SHP77 treated with DMSO at 0.1 percent for 48 hours (cell line): ENCODE measurements at places on chromosomes 16 and 17.

- no peak for DNase-seq
These were observed 8.8 kb downstream of the MBTD1 start for GRCh38 chr17:51251010-51251409.

- no peak for DNase-seq
These were observed 163.6 kb upstream of the C17orf78 start for GRCh38 chr17:37212179-37212578.

DNA sequence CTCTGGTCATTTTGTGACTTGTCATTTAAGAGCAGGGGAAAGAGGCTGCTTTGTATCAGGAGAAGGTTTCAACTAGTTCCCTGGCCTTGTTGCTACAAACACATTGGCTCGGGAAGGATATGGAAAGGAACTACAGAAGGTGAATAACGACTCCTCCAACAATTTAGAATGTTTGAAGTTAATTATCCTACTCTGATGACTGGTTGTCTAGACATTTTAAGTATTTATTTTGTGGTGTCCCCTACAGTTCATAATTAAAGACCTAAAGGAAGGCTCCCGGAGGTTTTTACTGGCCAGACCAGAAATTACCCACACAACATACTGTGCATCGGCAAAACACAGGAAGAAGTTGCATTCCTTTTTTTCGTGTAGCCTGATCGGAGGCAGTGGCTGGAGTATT lies 515.8 kb upstream of the SALL1 start:
- DNase-seq, result no peak

GRCh38 chr16:11235703-11235991 lies 20.4 kb downstream of the SOCS1 start:
- DNase-seq, result no peak

DNA sequence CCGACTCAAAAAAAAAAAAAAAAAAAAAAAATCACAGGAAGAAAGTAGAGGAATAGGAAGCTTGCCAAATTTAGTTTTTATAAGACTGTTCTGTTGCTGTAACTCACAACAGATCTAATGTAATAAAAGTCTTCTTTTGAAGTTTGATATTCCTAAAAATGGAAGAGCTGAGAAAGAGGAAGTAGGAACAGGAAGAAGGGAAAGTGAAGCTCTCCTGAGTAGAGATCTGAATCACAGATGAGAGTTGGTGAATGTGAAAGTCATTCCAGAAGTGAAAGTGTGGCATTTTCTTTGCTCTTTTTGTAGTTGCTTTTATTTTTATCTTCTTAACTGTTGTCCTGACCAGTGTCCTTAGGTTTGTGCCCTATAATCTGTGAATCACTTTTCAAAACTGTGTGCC lies 2.1 kb downstream of the NMT1 start:
- DNase-seq, result no peak

DNA sequence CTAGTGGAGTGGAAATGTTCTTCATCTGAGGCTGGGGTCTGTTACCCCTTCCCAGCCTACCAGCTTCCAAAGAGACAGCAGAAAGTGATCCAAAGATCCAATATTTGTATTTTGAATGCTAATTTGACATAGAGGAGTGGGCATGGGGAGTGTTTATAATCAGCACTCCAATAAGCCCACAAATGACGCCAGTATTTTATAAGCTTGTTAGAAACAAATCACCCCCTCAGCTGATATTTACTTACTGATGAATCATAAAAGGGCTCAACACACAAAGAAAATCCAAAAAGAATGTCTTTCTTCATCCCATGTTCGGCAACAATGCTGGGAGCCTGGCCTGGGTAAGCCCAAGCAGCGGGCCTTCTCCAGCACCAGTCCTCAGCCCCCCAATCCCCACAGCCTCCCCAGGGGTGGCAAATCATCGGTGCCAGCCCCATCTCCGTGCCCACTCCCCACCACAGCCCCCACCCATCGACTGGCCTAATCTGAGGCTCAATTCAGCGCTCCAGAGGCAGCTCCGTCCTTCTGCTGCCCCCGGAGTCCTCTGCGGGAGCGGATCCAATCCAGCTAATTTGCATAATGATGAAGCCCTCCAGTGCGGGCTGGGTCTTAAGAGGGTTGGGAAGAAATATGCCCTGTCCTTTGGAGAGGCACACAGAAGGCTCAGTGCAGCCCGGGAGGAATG lies 169.5 kb downstream of the C16orf78 start:
- DNase-seq, result no peak

DNA sequence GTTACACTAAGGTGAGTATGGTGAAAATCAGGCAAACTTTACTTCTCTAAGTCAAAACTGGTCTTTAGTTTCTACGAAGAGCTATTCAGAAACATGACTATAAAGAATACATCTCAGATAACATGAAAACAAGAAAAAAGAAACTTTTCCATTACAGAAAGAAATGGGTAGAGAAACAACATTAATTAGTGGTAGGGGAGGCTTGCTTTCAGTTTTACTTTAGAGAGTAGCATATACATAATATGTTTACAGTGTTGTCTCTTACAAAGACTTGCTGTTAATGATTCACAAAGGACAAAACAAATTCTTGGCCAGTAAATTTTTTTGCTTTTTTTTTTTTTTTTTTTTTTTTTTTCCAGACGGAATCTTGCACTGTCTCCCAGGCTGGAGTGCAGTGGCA lies 34.2 kb downstream of the CRLF3 start:
- DNase-seq, result no peak

DNA sequence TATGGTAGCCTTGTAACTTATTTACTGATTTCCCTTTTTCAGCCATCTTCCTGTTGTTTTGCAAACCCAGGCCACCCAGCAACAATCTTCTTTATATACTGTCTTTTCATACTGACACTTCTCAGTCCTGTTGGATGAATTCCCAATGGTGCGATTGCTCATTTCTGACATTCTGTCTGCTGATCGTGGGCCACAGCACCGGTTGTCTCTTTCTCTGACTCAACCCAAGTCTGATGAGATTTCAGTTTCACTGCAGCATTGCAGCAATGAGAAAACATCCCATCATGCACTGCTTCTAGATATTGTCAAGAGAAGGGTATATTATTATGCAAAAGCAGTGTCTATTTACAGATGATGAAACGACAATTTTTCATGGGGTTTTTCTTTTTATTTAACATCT lies 349.2 kb upstream of the HSBP1 start:
- no peak for DNase-seq

DNA sequence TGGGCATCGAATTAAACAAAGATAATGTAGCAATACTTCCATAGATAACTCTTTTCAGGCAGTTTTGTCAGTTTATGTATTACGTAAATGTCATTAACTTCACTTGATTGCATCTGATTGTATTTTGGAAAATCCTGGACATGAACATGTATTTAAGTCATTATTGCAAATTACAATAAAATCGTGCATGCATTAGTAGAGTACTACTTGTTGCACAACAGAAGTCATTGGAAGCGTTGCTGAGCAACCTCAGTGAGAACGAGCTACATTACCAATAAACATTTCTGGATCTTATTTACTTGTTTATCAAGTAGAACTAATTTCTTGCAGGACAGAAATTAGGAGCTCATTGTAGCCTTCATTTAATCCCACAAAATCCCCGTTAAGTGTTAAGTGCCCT lies 6.6 kb downstream of the UNK start:
- no peak for DNase-seq

DNA sequence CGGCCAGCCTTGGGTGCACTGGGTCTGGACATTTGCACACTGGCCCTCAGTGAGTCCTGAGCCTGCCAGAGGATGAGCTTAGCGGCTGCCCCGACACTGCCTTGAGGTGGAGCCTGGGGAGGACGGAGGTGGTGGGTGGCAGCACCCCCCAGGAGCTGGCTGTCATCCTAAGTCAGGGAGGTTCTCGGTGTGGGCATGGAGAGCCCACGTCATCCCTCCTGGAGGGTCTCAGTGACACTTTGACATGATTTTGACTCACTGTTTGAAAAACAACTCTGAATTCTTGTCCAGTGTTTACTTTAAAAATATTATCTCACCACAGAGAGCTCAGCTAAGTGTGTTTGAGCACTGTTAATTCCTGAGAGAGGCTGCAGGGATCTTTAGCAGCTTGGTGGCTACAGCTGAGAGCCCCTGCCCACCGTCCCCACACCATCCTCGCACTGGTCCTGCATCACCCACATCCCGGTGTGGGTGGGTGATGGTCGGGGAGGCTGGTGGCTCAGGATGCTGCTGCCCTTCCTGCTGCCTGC lies 63.1 kb downstream of the BANP start:
- DNase-seq, result no peak

DNA sequence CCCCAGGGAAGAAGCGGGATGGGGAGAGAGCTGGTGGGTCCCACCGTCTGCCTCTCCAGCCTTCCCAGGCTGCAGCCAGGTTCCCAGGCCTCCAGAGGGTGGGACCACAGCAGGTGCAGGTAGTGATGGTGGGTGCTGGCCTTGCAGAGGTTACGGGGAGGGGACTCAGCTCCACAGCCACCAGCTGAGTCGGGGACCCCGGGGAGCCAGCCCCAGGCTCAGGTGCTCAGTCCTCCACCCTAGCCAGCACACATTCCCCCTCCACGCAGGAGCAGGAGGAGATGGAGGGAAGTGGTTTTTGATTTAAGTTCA lies 5.0 kb downstream of the TP53I13 start:
- no peak for DNase-seq

DNA sequence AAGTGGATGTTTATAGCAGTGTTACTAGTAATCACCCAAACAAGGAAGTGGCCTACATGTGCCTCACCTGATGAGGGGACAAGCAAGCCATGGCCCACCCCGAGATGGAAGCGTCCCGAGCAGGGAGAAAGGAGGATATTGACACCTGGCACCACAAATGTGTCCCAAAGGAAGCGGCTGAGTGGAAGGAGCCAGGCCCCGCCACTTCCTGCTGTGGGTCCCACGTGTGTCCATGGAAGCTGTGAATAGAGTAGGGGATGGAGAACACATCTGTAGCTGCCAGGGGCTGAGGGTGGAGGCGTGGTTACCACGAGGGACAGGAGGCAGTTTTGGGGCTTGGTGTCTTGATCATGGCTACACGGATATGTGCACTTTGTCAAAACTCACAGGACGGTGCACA lies 49.2 kb downstream of the KCNJ12 start:
- no peak for DNase-seq

- no peak for DNase-seq
These were observed 12.7 kb upstream of the N4BP1 start for GRCh38 chr16:48622456-48623303.

- no peak for DNase-seq
These were observed 12.4 kb downstream of the NAT9 start for GRCh38 chr17:74763565-74764387.

- DNase-seq, result no peak
These were observed 2.4 kb downstream of the NDRG4 start for GRCh38 chr16:58502217-58502921.

DNA sequence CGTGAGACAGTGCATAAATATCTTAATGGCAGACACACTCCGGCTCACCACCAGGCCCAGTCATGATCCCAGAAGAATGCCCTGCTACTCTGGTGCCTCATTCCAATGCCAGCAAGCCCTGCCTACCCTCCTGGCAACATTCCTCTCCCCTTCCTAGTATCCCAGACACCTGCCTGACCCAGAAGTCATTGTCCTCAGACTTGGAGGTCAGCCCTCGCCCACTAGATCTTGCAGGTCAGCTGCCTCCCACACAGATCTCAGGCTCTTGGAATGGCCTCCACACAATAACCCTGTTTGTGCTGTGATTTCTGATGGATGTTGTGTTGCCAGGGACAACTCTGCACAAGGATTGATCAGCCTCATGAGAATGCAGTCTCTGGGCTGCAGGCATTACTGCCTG lies 1.8 kb upstream of the TEX2 start:
- no peak for DNase-seq

DNA sequence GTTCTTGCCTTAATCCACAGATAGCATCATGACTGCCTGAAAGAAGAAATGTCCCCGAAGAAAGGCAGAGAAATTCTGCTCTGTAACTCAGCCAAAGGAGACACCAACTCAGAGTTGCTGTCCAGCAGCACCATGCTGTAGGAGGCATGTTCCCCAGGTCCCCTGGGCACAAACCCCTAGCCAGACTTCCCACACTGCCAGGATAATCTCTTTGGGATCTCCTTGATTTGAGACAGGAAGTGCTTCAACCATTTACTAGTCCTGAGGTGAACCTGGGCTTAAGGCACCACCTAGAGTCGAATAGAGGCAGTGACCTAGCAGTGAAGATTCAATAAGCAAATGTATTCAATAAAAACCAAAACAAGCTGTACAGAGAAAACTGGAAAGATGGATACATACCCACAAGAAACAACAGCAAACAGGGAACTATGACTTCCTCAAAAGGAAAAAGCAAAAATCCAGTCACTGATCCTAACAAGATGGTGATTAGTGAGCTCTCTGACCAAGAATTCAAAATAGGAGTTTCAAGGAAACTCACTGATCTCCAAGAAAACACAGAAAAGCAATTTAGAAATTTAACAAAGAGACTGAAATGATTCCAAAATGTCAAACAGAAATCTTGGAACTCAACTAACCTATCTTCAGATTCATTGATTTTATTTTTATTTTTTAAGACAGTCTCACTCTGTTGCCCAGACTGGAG lies 5.7 kb downstream of the OR4D2 start:
- DNase-seq, result no peak

DNA sequence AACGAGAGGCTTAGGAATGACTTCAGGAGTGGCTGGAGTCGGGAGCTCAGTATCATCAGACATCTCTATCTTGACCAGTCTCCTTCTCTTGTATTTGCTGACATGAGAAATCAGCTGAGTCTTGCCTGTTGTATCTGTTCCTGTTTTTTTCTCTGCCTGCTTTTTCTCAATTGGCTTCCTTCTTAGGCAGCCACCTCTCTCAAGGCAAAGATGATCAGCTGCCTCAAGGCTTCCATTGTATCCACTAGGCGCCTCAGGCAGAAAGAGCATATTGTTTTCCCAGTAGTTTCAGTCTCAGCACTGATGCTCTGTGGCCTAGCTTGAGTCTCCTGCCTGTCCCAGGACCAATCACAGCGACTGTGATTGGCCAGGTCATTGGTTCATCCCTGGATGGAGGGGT lies 306.2 kb downstream of the CPPED1 start:
- no peak for DNase-seq

DNA sequence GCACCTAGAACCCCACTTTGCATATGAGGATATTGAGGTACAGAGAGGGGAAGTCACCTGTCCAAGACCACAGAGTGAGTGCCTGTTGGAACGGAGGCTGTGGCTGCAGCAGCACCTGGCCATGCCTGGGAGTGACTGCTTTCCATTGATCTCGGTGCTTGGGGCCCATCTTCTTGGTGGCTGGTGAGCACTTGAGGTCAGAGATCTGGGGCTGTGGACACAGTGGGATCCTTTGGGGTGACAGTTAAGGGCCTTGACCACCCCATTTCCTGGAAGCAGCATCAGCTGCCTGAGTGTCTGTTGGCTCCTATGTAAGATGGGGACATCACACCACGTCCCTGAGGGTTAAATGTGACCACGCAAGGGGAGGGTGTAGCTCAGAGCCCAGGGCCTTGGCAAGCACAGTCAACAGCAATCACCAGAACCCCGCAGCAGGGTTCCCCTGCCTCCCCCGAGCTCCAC lies 111.7 kb downstream of the IRF8 start:
- no peak for DNase-seq

- DNase-seq, result no peak
These were observed 41.1 kb downstream of the TANGO6 start for GRCh38 chr16:68884401-68884800.

- DNase-seq, result no peak
These were observed 499 bp upstream of the HLF start for GRCh38 chr17:55264278-55264644.
